Activated CD8-positive, alpha-beta memory T cell treated with anti-CD3 and anti-CD28 coated beads for 24 hours (primary cell): ENCODE measurements at places on chromosomes 1 and 21.

DNA sequence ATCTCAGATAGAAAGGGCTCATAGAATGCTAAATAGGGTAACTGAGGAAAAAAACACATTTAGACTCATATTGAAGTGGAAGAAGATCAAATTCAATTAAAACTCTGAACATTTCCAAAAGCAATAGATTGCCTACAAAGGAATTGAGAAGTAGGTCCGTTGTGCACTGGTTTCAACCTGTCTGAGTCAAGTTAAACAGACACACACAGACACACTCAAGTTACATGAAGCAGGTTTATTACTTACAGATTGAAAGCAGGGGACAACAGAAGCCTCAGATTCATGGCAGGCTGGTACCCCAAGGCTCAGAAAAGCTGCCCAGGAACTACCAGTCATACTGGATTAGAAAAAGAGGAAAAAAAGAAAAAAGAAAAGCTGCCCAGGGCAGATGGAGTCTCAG is 20.7 kb upstream of the S100A2 start:
- no peak for DNase-seq

GRCh38 chr21:29083306-29083705 is 9.9 kb upstream of the CCT8 start:
- DNase-seq, result no peak

DNA sequence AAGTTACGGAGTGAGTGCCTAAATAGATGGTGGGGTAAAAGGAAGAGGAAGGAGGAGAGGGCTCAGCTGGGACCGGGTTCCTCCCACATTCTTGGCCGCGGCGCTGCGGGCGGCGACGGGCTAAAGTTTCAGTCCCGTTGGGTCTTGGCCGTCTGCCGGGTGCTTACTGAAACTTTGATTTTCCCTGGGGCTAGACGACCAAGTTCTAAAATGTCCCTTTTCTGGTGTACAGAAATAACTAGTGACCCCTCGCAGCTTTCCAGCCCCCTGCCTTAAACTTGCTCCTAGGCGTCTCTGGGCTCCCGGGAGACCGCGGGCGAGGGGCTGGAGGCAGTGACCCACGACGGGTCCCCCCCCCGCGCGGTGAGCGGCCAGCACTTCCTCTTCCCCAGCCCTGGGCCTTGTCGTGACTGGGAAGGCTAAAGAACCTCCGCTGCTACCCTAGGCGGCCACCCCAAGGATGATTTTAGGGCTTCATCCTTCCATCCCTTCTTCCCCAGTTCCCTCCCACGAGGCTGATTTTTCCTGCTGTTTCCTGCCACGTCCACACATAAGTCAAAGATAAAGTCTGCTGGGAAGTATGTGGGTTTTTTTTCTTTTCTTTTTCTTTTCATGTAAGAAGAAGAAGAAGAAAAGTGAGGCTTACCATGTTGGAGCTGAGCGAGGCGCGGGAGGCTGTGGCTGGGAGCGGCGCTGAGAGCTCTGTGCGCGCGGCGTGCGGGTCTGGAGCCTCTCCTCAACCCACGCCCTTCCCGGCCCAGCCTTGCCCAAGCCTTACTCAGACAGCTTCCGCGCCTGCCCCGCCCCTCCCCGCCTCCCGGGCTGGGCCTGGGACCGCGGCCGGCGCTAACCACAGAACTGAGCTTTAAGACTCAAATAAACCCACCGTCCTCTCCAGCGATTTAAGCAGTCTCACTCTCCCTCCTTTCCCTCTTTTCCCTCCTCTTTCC is at the start of gene S100A11:
Gene S100A11 (minus strand): TSS at position 738 of the 950 bp plus-strand sequence. CDS start 89 bp downstream, at position 649.
- DNase-seq, result peak; percentile 86

- peak; percentile 93 for DNase-seq
Observed at GRCh38 chr21:42414928-42415769, 11.4 kb downstream of the UBASH3A start.

- DNase-seq, result no peak
Observed at GRCh38 chr1:210822932-210823331, 311.0 kb downstream of the KCNH1 start.

DNA sequence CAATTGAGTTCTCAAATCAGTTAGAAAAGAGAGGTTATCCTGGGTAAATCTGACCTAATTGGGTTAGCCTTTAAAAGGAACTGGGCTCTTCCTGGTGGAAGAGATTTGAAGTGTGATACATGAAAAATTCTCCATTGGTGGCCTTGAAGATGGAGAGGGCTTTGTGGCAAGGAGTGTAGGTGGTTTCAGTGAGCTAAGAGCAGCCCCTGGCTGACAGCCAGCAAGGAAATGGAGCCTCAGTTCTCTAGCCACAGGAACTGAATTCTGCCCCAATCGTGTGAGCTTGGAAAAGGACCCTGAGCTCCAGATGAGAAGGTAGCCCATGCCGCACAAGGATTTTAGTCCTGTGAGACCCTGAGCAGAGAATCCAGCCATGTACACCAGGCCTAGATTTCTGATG is 12.7 kb upstream of the HYI start:
- no peak for DNase-seq

GRCh38 chr1:22932803-22933470 is 39.7 kb downstream of the LACTBL1 start:
- DNase-seq, result no peak

- DNase-seq, result no peak
Observed at GRCh38 chr1:169584483-169585144, 1.7 kb downstream of the F5 start.
